ENCODE measurements at places on chromosomes 1 and 21.

- no peak for DNase-seq
Measured at GRCh38 chr1:110185181-110185580, 24.9 kb upstream of the KCNC4 start.

- DNase-seq = no peak
Measured at GRCh38 chr1:70553567-70553956, 142.5 kb downstream of the CTH start.

GRCh38 chr1:109239409-109240068 is 9.8 kb upstream of the CELSR2 start:
- no peak for DNase-seq

GRCh38 chr21:15491100-15491499 is 238.7 kb upstream of the USP25 start:
- DNase-seq = no peak

GRCh38 chr1:206117151-206117948 is at the start of gene AVPR1B:
TSS of gene AVPR1B (minus strand) at chr1:206117388. CDS start at chr1:206116890, 498 bp downstream.
- DNase-seq = no peak

Measured in brain pericyte (primary cell).